ENCODE measurements at places on chromosomes 6 and 20. TPM values are rescaled to one million over a fixed set of nuclear protein-coding genes. Genes with fewer than 3 reads are reported as not detected.

Gene HS3ST5
- total RNA-seq, result not detected

Gene PMEPA1
- 3.0 TPM for total RNA-seq

DNA sequence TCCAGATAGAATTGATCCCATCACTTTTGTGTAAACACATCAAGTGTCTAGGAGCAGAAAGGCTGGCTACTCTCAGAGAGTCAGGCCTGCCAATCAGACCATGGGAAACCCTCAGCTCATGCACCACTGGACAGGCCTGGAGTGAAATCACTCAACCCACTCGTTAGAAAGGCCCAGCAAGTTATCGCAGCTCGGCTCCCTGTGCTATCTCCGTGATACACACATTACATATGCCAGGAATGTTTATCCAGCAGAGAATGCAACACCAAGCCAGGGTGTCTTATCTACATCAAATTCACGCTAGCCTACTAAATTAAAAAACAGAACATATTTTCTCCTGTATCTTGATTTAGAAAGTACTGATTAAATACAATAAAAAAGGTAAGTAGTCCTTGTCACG lies 232.4 kb upstream of the FOXQ1 start:
- no peak for DNase-seq

DNA sequence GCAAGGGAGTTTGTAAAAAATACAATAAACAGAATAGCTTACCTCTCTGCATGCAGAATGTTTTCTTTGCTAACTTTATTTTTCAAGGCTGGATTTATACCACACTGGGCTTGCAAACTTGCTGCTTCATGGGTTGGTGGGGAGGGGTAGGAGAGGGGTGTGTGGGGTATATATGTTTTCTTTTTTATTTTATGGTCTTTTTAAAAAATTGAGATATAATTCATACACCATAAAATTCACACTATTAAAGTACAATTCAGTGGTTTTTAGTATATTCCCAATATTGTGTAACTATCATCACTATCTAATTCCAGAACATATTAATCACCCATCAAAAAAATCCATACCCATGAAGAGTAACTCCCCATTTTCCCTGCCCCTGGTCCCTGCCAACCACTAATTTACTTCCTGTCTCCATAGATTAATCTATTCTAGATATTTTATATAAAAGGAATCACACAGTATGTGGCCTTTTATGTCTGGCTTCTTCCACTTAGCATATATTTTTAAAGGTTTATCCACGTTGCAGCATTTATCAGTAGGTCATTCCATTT lies 14.3 kb upstream of the TRPC4AP start:
- DNase-seq, result no peak
